DMS79 (cell line): ENCODE measurements at places on chromosomes 3 and 15.
A peak's percentile ranks its signal among the peaks of the same experiment; 100 is the strongest.

- DNase-seq: no peak
These were observed 74.5 kb downstream of the NSUN3 start for GRCh38 chr3:94137377-94137776.

GRCh38 chr3:194767446-194768207 is 81.9 kb downstream of the FAM43A start:
- DNase-seq: no peak

DNA sequence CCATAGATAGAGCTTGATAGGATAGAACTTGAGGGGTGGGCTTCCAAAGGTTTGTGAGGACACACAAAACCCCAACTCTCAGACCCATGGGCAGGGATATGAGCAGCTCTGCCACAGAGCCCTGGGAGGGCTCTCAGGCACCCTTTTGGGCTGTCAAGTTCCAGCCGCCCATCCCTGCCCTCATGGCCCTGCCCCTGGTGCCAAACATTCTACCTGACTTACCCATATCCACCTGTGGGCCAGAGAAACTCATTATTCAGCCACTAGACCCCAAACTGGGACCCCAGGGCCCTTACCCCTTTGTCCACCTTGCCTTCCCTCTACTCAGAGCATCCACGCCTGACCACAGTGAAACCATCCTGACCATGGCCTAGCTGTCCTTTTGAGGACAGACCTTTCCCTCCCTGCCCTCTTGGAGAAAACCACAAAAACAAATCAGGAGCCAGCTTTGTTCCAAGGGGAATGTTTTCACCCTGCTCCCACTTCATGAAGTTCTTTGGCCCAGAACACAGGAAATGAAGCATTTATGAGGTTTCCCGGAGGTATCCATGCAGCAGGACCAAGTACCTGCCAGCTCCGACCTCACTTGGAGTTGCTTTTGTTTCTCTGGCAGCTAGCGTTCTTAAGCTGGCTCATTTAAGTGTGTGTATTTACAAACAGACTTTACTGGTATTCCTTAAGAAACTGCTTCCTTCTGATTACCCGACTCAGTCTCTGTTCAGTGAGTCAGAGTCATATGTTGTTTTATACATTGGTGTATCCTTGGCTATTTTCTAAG is 34.2 kb upstream of the GALNT15 start:
- DNase-seq: no peak

DNA sequence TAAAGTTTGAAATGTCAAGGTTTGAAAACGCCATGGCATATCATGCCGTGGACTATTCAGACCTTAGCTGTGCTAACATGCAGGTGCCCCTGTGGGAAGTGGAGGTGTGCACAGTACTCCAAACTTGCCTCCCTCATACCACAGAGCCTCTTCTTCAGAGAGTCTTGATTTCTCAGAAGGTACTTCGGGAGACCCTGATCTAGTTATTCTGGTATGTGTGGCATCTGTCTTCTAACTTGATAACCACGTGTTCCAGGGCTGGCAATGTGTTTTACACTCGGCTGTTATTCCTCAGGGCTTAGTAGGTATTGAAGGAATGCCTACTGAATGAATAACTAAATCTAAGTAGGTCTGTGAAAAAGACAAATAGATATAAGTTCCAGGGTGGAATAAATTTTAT is 309.9 kb downstream of the CLSTN2 start:
- no peak for DNase-seq

- no peak for DNase-seq
These were observed 918 bp downstream of the PRSS50 start for GRCh38 chr3:46716461-46717441.

- DNase-seq: no peak
These were observed 7.1 kb downstream of the DHX36 start for GRCh38 chr3:154316974-154317767.

GRCh38 chr3:195221015-195221853 is 49.7 kb downstream of the XXYLT1 start:
- no peak for DNase-seq

GRCh38 chr3:71131375-71132314 is 451.9 kb downstream of the FOXP1 start:
- DNase-seq: no peak

- DNase-seq: no peak
These were observed 2.0 kb downstream of the ARPP21 start for GRCh38 chr3:35641331-35641730.

GRCh38 chr15:41855261-41855961 is 16.8 kb downstream of the PLA2G4B start:
- no peak for DNase-seq

DNA sequence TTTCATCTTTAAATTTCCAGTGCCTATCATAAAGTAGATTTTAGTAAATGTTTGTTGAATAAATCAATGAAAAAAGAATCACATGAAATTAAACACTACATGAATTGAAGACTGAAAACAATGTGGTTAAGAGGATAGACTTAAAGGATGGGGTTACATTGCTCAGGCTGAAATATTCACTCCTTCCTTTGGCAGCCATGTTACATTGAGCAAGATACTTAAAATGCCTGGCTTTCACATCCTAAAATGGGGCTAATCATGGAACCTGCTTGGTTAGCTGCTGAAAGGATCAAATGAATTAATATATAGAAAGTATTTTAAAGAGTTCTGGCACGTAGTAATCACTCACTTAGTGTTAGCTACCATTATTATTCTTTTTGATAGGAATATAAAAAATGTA is 196.9 kb upstream of the SLC2A2 start:
- DNase-seq: no peak

- DNase-seq: no peak
These were observed 196.7 kb downstream of the SSR3 start for GRCh38 chr3:156358232-156358631.

GRCh38 chr3:7285505-7285904 is 424.6 kb downstream of the GRM7 start:
- no peak for DNase-seq

- no peak for DNase-seq
These were observed 101.2 kb downstream of the NEO1 start for GRCh38 chr15:73153447-73153846.

GRCh38 chr3:56302417-56302816 is 165.8 kb downstream of the ERC2 start:
- no peak for DNase-seq

DNA sequence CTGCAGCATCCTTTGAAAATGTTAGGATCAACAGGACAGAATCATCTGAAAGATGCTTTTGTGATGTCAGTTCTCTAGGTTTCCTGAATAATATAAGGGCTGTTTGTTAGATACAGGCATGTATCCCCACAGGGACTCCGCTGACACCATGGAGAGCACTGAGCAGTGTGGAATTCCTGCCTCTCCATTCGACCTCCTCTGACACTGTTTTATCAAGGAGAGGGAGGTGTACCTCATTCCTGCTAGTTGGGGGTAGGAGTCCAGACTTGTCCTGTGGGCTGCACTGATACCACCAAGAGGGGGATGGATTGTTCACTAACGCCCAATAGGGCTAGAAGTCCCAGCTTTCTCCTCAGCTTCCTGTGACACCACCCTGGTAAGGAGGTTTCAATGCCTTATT is 46.6 kb downstream of the LARS2 start:
- no peak for DNase-seq

DNA sequence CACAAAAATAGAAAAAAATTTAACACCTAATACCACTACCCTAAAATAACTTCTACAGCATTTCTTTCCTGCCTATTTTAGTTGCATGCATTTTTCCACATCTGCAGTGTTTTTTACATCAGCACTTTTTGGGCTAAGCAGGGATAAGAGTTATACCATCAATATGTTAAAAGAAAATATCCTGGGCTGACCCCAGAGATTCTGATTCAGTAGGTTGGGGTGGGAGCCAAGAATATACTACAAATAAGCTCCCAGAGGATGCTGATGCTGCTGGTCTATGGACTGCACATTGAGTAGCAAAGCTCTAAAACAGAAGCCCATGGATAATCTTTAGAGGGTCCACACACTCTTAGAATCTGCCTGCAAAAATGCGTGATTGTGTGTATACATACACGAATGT is 14.8 kb downstream of the FYCO1 start:
- DNase-seq: no peak

DNA sequence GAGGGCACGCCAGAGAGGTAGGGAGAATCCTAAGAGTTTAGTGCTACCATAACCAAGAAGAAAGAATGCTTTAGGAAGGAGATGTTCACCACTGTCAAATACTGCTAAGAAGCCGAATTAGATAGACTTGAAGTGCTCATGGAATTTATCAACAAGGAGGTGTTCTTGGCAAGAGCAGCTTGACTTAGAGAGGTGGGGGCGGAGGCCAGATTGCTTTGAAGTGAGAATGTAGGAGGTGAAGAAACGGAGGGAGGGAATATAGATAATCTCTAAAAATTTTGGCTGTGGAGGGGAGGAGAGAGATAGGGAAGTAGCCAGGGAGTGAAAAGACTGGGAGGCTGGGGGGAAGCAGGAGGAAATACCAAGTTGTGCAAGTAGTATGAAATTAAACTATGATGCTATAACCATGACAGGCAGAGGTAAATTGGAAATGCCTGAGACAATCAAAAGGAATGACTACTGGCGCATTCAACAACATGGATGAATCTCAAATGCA is 35.5 kb downstream of the GADL1 start:
- no peak for DNase-seq

DNA sequence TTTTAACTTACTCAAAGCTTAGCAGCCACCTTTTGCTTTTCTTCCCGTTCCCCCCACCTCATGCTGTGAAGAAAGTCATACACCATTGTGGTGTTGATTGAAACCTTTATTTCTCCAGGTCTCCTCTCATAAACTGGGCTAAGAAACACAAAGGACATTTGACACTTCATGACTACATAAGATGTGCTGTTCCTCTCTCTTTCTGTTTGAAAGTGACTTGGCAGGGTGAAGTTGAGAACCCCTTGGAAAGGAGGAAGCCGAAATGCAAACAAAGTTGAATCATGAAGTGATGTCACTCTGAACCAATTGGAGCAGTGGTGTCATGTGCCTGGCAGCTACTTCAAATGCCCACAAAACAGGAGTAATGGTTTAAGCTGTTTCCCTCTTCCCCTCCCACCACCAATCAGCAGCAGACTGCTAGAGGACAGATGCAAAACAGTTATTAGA is 174.7 kb downstream of the IGF1R start:
- DNase-seq: peak; percentile 2
